Neural crest cell (in vitro differentiated cells): ENCODE measurements at places on chromosomes 3 and 15. TPM values are rescaled to one million over a fixed set of nuclear protein-coding genes. Genes with fewer than 3 reads are reported as not detected.

DNA sequence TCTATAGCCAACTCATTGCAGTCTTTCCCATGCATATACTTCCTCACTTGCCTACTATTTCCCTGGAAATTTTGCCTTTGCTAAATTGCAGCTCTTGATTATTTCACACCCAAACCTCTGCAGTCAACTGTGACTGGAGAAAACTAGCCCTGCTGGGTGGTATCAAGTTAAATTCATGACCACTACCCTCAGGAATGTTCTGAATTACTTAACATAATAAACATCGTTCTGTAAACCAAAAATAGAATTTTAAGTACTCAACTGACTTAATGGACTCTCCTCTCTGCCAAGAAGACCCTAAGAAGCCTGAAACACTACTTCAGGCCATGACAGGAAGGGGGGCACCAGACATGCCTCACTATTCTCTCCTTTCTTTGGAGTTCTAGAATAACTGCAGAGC lies 1278.0 kb upstream of the GBE1 start:
- H3K27ac ChIP-seq, result no peak overlapping the region
- no peaks in the 10 kb centered on the region for H3K27me3 ChIP-seq
- H3K36me3 ChIP-seq, result no peaks in the 10 kb centered on the region
- peaks cover 6% of the 10 kb centered on the region for H3K4me1 ChIP-seq
- H3K4me3 ChIP-seq, result no peak overlapping the region

DNA sequence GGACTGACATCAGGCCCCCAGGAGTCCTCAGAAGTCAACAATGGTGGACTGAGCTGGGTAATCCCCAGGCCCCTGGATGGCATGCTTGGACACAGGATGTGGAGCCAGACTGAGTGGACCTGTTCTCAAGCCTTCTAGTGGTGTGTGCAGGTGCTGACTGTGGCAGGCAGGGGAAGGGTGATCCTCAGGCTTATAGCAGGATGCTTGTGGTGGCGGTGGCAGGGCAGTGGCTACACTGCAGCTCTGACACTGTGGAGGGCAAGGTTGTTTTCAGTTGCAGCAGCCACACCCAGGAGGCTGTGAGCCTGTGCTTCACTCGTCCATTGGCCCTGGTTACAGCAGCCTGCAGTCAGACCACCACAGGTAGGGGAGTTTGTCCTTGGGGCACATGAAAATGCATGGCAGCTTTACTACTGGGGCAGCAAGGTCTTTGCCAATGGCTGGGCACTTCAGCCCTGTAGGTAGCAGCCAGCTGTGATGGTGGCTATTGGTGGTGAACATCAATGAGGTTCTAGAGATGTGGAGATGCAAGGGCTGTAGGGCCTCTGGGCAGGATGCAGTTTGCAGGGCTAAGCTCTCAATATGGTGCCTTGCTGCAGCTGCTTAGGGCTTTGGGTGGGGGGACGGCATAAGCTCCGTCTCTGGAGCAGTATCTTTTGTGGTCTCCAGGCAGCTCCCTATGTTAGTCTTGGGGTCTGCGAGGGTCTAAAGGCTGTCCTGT lies 17.5 kb upstream of the MYO5A start:
- H3K36me3 ChIP-seq, result peaks cover 20% of the 10 kb centered on the region
- DNase-seq, result no peak
- no peaks in the 10 kb centered on the region for H3K4me1 ChIP-seq
- no peak overlapping the region for H3K4me3 ChIP-seq

The PLSCR2 gene
- not detected in 2 replicates for total RNA-seq

The HTR3E gene
- total RNA-seq, result not detected in 2 replicates

- H3K27me3 ChIP-seq, result peaks cover 2% of the 10 kb centered on the region
- no peak for DNase-seq
Observed at GRCh38 chr3:46593979-46594378, 18.3 kb upstream of the FAM240A start.

The SPSB4 gene
- total RNA-seq, result 33.2 and 35.1 TPM in 2 replicates

- H3K27ac ChIP-seq, result no peak overlapping the region
- H3K27me3 ChIP-seq, result no peaks in the 10 kb centered on the region
- no peaks in the 10 kb centered on the region for H3K36me3 ChIP-seq
- peaks cover 5% of the 10 kb centered on the region for H3K4me1 ChIP-seq
Observed at GRCh38 chr3:194851941-194852340, 166.3 kb downstream of the FAM43A start.
